ENCODE measurements at places on chromosomes 5 and 9.
A peak's percentile ranks its signal among the peaks of the same experiment; 100 is the strongest.

DNA sequence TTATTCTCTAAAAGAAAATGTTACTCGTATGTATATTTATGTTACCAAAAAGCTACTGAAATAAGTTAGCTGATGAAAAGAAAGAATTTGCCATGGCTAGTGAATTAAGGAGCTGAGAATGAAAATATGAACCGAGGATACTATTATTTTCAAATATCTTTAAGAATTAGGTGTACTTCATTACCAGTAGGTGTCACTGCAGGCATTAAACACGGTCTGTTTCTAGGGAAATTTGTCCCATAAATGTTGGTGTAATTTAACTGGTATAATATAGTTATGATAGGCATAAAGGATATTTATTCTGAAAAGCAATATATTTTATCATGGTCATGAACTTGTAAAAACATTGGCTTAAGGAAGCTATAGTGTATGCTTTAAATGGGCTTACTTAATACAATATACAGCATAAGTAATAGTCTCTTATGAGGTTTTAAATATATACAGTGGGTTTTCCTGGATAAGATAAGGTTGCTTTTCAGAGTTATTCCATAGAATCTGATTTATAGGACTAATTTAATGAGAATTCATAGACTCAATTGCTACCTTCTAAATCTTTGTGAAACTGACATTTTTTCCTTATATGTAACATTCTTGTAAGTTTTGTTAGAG lies 72.4 kb upstream of the MPDZ start:
- peak; percentile 40 for DNase-seq

GRCh38 chr5:36359267-36359666 lies 57.6 kb upstream of the RANBP3L start:
- DNase-seq: no peak

DNA sequence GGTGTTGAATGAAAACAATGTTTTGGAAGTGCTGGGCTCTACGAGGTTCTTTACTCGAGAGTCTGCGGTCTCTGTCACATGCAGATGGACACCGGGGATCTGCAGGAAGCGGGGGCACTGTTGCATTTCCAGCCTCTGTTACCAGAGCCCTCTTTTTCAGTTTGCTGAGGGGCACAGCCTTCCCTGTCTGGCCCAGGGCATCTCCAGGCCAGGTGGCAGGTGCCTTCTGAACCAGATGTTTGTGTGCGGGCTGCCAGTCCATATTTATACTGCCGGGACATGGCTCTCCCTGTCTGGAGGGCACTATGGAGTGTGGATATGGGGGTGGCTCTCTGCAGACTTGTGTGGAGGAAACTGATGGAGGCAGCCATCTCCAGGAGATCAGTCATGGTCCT lies 18.7 kb upstream of the POMT1 start:
- DNase-seq: no peak

DNA sequence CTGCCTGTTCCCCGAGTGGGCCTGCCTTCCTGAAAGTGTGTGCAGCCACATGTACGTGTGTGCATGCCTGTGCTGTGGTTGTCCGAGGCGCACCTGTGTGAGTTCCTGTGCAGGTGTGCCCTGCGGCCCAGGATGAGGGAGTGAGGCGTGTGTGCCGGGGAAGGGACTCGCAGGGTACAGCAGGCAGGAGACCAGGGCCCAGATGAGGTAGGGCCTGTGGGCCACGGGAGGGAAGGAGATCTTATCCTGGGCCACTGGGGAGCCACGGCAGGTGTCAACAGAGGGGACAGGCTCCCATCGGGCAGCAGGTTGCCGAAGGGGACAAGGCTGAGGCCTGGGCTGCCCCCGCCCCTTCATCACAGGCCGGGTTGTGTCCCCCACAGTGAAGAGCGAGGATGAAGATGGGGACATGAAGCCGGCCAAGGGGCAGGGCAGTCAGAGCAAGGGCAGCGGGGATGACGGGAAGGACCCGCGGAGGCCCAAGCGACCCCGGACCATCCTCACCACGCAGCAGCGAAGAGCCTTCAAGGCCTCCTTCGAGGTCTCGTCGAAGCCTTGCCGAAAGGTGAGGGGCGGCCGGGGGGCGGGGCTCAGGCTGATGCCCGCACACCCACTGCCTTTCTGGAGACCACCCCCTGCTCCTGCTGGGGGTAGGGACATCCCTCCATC lies 79.2 kb downstream of the LMX1B start:
- no peak for DNase-seq

- DNase-seq: no peak
Measured at GRCh38 chr9:69519470-69520240, 152.5 kb downstream of the APBA1 start.

DNA sequence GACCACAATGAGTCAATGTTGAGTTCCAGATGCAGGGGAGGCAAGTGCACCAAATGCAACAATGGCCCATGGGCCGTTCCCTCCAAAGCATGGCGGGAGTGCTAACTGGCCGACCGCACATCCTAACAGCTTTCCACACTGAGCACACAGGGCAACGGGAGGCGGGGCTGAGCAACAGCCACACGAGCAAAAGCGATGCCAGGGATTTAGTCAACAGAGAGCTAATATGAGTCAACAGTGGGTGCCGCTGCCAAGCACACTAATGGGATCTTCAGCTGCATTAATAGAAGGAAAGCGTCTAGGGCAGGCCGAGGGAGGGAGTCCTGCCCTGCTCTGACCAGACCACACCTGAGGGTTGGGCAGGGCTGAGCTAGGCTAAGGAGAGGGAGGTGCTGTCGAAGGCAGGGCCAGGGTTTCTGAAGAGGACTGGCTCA lies 4.6 kb downstream of the EPB41L4B start:
- peak; percentile 89 for DNase-seq

- DNase-seq: no peak
Measured at GRCh38 chr5:170501931-170502330, 1.9 kb upstream of the KCNIP1 start.

DNA sequence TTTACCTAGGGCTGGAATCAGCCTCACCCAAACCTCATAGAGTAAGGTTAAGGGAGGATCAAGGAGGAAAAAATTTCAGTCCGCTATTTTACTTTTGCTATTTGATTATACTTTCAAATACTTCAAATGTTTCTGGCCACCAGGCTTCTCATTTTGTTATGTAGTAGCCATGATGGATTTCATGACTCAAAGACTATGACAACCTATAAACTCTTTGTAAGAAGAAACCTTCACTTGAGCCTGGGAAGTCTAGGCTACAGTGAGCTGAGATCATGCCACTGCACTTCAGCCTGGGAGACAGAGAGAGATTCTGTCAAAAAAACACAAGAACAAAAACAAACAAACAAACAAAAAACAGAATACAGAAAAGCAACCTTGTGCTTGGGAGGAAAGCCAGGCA lies 293.6 kb upstream of the TNC start:
- DNase-seq: no peak

DNA sequence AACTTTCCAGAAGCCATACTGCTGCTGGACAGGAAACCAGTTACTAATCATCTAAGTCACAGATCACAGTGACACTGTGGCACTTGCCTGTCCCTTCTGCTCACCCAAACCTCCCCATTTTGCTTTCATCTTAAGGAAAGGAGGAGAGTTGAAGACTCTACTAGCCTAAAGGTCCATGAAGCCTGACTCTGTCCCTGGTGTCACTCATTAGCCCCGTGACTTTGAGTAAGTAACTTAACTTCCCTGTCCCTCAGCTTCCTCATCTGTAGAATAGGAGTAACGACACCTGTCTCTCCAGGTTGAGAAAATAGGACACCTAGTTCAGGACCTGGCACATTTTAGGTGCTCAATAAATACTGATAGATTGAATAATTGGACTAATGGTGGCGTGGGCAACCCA lies 536 bp upstream of the SLC6A7 start:
- no peak for DNase-seq

DNA sequence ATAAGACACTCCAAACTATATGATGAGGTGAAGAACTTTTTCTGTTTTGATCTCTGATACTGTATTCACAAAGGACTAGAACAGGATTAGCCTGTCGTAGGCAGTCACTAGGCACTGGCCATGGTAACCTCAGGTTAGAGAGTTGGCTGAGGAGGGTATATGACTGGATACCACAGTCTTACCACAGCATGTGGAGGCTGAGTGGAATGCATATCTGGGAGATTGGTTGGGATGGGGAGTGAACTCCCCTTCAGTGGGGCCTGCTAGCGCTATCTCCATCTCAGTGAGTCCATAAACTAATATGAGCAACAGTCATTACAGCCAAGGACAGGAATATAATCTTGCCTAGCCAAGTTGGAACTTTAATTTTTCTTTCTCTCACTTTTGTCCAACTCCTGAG lies 339.1 kb downstream of the SPATA31D1 start:
- no peak for DNase-seq

GRCh38 chr9:84387821-84388220 lies 47.3 kb upstream of the SLC28A3 start:
- DNase-seq: no peak

GRCh38 chr9:34961574-34962490 lies 3.7 kb downstream of the PHF24 start:
- DNase-seq: no peak

All from AG20443 (cell line).